Colonic mucosa (tissue), 4 donors: ENCODE measurements at places on chromosomes 3 and 15. TPM values are rescaled to one million over a fixed set of nuclear protein-coding genes. Genes with fewer than 3 reads are reported as not detected.

DNA sequence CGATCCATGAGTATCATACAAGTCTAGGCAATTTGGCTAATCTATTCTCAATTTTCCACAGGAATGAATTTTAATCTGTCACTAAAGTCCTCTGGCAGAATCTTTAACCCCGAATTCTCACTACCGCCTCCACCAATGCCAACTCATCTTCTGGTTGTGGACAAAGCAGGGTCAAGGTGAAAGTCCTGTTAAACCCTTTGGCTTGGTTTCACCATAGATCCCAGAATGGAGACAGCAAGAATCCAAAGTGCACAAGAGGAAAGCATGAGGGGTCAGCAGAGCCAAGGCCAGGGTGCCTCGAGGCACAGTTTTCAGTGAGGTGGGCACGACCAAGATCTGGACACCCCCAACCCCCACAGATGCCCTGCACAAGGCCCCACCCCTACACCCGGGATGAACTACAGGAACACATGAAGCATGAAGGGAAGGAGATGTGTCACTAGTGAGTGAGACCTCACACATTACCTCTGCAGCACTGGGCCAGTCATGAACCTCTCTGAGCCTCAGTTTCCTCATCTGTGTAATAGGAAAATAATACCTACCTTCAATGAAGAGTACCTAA lies 466.2 kb downstream of the EPHB1 start:
- no peak for DNase-seq
- H3K27me3 ChIP-seq: no peaks in the 10 kb centered on the region
- no peak overlapping the region for H3K27ac ChIP-seq
- no peak overlapping the region for H3K4me3 ChIP-seq

DNA sequence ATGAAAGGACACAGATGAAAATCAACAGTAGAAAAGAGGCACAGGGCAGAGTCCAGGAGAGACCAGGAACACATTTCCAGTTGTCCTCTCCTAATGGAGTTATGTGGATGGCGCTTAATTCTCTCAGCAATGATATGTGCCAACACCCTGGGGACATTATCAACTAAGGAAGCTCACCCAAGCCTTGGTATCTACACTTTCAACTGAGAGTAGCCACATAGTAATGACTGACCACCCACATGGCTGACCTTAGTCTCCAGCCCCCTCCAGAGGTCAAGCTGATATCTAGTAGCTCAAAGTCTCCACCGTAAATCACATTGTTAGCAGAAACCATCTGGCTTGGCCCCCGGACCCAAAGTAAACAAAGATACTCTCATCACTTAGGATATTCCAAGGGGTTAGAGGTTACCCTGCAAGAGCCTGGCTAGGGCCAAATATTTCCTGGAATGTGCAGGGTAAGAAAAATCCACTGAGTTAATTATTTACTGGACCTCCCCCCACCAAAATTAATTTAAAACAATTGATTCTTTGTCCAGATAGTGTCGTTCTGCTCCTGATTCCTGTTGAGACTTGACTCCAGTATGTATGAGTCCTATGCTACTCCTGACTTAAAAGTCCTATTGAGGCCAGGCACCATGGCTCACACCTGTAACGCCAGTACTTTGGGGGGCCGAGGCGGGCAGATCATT lies 24.8 kb downstream of the GABRR3 start:
- no peak overlapping the region for H3K27ac ChIP-seq
- no peaks in the 10 kb centered on the region for H3K36me3 ChIP-seq
- no peaks in the 10 kb centered on the region for H3K27me3 ChIP-seq
- H3K4me1 ChIP-seq: no peaks in the 10 kb centered on the region
- H3K4me3 ChIP-seq: no peak overlapping the region

GRCh38 chr3:133058831-133059230 lies 20.6 kb downstream of the TMEM108 start:
- H3K36me3 ChIP-seq: no peaks in the 10 kb centered on the region
- no peaks in the 10 kb centered on the region for H3K27me3 ChIP-seq
- no peak overlapping the region for H3K27ac ChIP-seq
- no peaks in the 10 kb centered on the region for H3K4me1 ChIP-seq
- no peak for DNase-seq
- H3K4me3 ChIP-seq: no peak overlapping the region

DNA sequence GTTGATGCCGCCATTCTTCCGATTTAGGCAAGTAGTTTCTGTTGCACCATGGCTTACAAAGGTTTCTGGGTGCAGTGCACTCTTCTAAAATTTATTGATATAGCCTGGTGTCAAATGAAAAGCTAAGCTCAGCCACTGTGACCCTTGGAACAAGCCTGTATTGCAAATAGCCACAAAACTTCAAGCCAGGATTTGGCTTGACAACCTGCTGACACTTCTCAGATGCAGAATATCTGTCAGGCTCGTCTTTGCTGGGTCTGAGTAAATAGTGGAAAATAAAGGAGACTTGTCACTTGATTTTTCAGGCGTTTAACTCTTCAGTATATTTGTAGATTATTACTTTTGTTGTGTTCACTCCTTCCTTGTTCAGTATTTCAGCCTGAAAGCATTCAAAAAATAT lies 871.8 kb downstream of the OTOL1 start:
- H3K4me3 ChIP-seq: no peak overlapping the region
- no peak for DNase-seq
- H3K27me3 ChIP-seq: no peaks in the 10 kb centered on the region
- H3K4me1 ChIP-seq: no peaks in the 10 kb centered on the region
- no peak overlapping the region for H3K27ac ChIP-seq

GRCh38 chr15:32119694-32120330 lies 89.5 kb downstream of the CHRNA7 start:
- no peak overlapping the region for H3K27ac ChIP-seq
- H3K4me3 ChIP-seq: no peak overlapping the region
- H3K4me1 ChIP-seq: no peaks in the 10 kb centered on the region
- no peak for DNase-seq
- no peaks in the 10 kb centered on the region for H3K27me3 ChIP-seq
- no peaks in the 10 kb centered on the region for H3K36me3 ChIP-seq

- no peak overlapping the region for H3K27ac ChIP-seq
- no peak overlapping the region for H3K4me3 ChIP-seq
- no peaks in the 10 kb centered on the region for H3K4me1 ChIP-seq
- H3K36me3 ChIP-seq: no peaks in the 10 kb centered on the region
- DNase-seq: no peak
Observed at GRCh38 chr15:46293550-46293949, 658.7 kb downstream of the SQOR start.

DNA sequence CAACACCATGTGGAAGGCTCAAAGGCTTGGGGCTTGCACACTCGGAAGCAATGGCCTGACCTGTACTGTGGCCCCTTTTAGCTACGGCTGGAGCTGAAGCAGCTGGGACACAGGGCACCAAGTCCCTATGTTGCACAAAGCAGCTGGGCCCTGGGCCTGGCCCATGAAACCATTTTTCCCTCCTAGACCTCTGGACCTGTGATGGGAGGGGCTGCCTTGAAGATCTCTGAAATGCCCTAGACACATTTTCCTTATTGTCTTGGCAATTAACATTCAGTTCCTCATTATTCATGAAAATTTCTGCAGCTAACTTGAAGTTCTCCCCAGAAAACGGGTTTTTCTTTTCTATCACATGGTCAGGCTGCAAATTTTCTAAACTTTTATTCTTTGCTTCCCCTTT lies 85.6 kb upstream of the ALDH1A3 start:
- no peak overlapping the region for H3K27ac ChIP-seq
- H3K36me3 ChIP-seq: no peaks in the 10 kb centered on the region
- H3K4me1 ChIP-seq: no peaks in the 10 kb centered on the region
- DNase-seq: peak; percentile 0

DNA sequence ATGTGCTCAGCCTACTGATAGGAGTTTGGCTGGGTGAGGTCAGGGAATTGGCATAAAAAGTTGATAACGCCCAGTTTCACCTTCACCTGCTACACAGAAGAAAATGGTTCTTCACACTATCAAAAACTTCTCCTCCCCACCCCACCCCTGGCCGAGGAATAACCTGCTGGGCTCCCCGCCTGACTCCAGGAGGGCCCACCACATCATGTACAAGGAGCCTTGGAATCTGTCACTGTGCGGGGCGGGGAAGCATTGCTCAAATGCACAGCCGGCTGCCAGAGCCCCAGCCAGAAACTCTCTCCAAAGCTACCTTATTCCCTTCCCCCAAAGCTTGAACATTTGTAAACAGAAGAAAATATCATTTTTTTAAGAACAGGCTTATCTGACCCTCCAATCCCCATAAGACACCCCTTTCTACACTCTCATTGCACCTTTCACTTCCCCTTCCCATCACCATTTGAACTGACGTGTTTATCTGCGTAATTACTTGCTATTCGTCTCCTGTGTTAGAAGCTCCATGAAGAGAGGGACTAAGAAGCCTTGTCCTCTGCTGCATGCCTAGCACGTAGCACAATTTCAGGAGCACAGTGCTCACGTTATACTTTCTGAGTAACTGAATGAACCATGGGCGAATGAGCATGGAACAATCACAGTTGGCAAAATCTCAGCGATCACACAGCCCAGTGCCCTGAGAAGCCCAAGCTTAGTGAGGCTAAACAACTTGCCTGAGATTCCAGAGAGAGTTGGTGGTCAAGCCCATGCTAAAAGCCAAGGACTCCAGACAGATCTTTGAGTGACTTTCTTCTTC lies 82.9 kb downstream of the HES1 start:
- no peaks in the 10 kb centered on the region for H3K4me1 ChIP-seq
- no peaks in the 10 kb centered on the region for H3K27me3 ChIP-seq
- no peak for DNase-seq

- DNase-seq: no peak
- no peaks in the 10 kb centered on the region for H3K27me3 ChIP-seq
- no peak overlapping the region for H3K27ac ChIP-seq
- H3K4me3 ChIP-seq: no peak overlapping the region
Observed at GRCh38 chr3:162678941-162679340, 1182.3 kb downstream of the OTOL1 start.

DNA sequence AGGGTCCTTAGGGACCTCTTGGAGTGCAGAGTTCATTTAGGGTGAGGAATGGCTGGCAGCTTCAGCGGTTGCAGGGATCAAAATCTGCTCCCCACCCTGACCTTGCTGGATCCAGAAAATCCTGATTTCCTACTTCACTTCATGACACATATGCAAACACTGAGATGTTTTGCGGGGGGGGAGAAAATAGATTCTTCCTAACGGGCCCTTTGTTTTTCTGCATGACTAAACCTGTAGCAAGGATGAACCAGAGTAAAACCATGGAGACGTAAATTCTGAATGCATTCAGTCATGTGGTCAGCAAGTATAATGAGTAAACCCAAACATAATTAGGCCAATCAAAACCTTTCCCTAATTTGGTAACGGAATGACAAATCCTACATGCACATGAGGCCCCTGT lies 20.0 kb upstream of the RBP1 start:
- no peaks in the 10 kb centered on the region for H3K4me1 ChIP-seq
- no peak overlapping the region for H3K4me3 ChIP-seq
- DNase-seq: no peak
- H3K27ac ChIP-seq: no peak overlapping the region

- H3K27me3 ChIP-seq: no peaks in the 10 kb centered on the region
- H3K4me3 ChIP-seq: no peak overlapping the region
- no peak overlapping the region for H3K27ac ChIP-seq
- no peaks in the 10 kb centered on the region for H3K36me3 ChIP-seq
Observed at GRCh38 chr15:69988541-69989225, 109.0 kb downstream of the TLE3 start.

DNA sequence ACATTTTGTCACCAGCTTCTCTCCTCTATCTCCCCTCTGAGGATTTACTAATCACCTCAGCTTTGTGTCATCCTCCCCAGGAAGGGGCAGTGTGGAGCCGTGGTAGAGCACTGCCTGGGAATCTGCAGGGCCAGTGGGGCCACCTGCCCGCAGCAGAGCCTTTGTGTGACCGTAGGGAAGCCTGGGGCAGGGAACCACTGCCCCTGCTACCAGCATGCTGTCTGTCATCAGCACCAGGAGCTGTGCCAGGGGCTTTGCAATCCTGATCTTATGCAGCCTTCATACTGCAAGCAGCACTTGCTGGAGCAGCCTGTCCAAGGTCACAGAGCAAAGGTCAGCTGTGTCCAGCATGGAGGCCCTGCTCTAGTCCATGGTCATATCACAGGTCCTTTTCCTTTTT lies 170.2 kb upstream of the IL12A start:
- no peaks in the 10 kb centered on the region for H3K27me3 ChIP-seq
- H3K36me3 ChIP-seq: no peaks in the 10 kb centered on the region
- H3K4me1 ChIP-seq: peaks cover 4% of the 10 kb centered on the region
- no peak overlapping the region for H3K27ac ChIP-seq

GRCh38 chr3:14480207-14481017 lies 59.7 kb downstream of the GRIP2 start:
- H3K27me3 ChIP-seq: no peaks in the 10 kb centered on the region
- no peak overlapping the region for H3K27ac ChIP-seq
- DNase-seq: no peak
- H3K4me3 ChIP-seq: no peak overlapping the region
- no peaks in the 10 kb centered on the region for H3K36me3 ChIP-seq
- no peaks in the 10 kb centered on the region for H3K4me1 ChIP-seq

DNA sequence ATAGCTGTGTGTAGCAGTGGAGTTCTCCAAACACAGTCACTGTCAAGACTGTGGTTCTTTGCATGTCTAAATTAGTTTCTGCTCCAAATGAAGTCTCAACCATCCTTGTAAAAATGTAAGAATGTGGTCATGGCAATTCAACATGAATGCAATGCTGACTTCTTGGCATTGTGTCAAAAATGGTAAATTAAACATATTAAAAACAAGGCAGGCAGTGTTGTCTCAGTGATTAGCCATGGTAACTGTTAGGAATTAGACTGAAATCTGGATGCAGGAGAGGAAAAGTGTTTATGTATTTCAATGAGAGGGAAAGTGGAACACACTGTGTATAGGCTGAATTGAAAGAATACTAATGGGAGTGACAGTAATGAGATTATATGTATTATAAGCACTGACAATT lies 597.2 kb downstream of the EDEM1 start:
- no peak for DNase-seq
- H3K36me3 ChIP-seq: no peaks in the 10 kb centered on the region
- H3K4me1 ChIP-seq: no peaks in the 10 kb centered on the region
- no peak overlapping the region for H3K4me3 ChIP-seq
- no peak overlapping the region for H3K27ac ChIP-seq
- H3K27me3 ChIP-seq: no peaks in the 10 kb centered on the region

DNA sequence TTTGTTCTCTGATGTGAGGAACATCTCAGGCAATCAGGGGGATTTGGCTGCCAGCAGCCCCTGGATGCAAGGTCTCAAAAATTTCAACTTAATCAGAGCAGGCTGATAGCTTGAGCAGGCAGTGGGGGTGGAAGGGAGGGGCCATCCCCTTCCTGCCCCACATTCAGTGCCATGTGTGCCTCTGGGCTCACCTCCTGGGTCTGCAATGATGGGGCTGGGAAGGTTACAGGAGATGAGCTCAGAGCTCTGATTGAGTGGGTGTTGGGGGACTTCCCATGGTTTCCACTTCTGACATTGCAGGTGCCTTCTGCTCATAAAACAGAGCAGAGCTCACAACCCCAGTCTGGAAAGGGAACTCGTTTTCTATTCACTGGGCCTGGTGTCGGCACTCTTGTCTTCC lies 37.0 kb downstream of the PARP16 start:
- H3K27ac ChIP-seq: no peak overlapping the region
- H3K36me3 ChIP-seq: no peaks in the 10 kb centered on the region
- H3K27me3 ChIP-seq: no peaks in the 10 kb centered on the region
- H3K4me1 ChIP-seq: no peaks in the 10 kb centered on the region
- no peak overlapping the region for H3K4me3 ChIP-seq

- H3K27ac ChIP-seq: no peak overlapping the region
- DNase-seq: no peak
- no peaks in the 10 kb centered on the region for H3K4me1 ChIP-seq
- no peaks in the 10 kb centered on the region for H3K27me3 ChIP-seq
- no peak overlapping the region for H3K4me3 ChIP-seq
- no peaks in the 10 kb centered on the region for H3K36me3 ChIP-seq
Observed at GRCh38 chr3:164113371-164114332, 964.6 kb downstream of the SI start.

The FEZF2 gene
- not detected for total RNA-seq

The SLC38A3 gene
- total RNA-seq: 0.40 TPM

The PTPRG gene
- 26.3 TPM for total RNA-seq

The FRMD4B gene
- 21.1 TPM for total RNA-seq

The MINAR1 gene
- 0.25 TPM for total RNA-seq

The ZNF639 gene
- total RNA-seq: 18.6 TPM

The RASL12 gene
- 3.1 TPM for total RNA-seq
